ENCODE measurements at places on chromosomes 5 and 9.

DNA sequence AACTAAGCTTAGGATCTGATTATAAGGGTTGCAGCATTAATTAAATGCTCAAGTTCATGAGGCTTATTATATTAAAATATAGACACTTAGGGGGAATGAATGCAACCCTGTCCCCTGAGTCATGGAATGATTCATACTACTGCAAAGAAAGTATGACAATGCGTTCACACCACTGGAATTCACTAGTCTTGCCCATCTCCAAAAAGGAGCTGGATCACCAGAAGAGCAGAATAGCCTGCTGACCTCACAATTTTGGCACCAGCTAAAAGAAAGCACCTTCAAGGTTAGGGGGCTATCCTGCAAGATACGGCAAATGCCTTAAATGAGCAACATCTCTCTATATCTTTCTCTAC lies 32.0 kb upstream of the TMED7 start:
- H3K4me1 ChIP-seq = no peaks in the 10 kb centered on the region
- no peaks in the 10 kb centered on the region for H3K36me3 ChIP-seq
- H3K27me3 ChIP-seq = no peaks in the 10 kb centered on the region
- H3K27ac ChIP-seq = no peak overlapping the region
- no peak overlapping the region for H3K4me3 ChIP-seq

- H3K27ac ChIP-seq = no peak overlapping the region
- no peaks in the 10 kb centered on the region for H3K36me3 ChIP-seq
- no peak for DNase-seq
- no peaks in the 10 kb centered on the region for H3K4me1 ChIP-seq
- H3K27me3 ChIP-seq = no peaks in the 10 kb centered on the region
Observed at GRCh38 chr9:96502539-96503373, 52.8 kb downstream of the HABP4 start.

DNA sequence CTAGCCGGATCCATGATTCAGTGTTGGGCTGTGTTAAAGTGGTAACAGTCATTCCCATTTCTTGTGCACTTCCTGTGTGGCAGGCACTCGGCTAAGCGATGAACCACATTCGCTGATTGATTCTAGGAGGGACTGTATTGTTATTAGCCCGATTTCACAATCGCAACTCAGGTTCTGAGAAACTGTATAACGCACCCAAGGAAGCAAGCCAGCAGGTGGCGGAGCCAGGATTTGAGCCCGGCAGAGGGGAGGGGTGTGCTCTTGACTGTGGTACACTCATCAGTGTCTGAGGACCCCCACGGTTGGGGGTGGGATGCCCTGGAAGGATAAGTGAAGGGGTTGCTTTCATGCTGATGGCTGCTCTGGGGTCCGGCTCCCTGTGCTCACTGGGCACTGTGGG lies 34.7 kb downstream of the LRSAM1 start:
- H3K4me3 ChIP-seq = no peak overlapping the region
- DNase-seq = no peak
- no peak overlapping the region for H3K27ac ChIP-seq
- no peaks in the 10 kb centered on the region for H3K36me3 ChIP-seq
- no peaks in the 10 kb centered on the region for H3K4me1 ChIP-seq

- no peaks in the 10 kb centered on the region for H3K27me3 ChIP-seq
- no peaks in the 10 kb centered on the region for H3K4me1 ChIP-seq
- H3K36me3 ChIP-seq = no peaks in the 10 kb centered on the region
- H3K4me3 ChIP-seq = no peak overlapping the region
- no peak overlapping the region for H3K27ac ChIP-seq
- DNase-seq = no peak
Observed at GRCh38 chr5:3825531-3826451, 230.2 kb downstream of the IRX1 start.

DNA sequence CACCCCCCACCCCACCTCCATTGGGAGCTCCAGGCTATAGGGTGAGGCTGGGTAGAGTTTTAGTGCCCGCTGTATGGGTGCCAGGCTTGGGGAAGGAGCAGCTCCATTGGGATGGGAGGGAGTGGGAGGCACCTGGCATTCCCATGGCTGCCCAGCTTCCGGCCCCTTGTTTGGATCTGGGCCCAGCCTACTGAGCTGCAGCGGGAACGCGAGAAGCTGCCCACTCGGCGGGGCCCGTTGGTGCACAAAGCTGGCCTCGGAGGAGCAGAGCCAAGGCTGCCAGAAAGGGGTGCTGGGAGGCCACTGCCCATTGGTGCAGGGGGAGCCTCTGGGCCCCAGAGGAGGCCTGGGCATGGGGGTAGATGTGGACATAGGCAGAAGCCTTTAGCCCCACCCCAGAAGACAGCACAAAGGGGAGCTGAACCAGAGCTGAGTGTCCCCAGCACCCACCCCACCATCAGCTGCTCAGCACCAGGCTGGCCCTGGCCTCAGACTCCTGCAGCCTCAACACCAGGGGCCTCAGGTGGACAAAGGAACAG lies 4.4 kb downstream of the LCN9 start:
- H3K36me3 ChIP-seq = no peaks in the 10 kb centered on the region
- H3K4me1 ChIP-seq = no peaks in the 10 kb centered on the region
- no peaks in the 10 kb centered on the region for H3K27me3 ChIP-seq

- H3K36me3 ChIP-seq = no peaks in the 10 kb centered on the region
- no peak overlapping the region for H3K27ac ChIP-seq
- H3K4me1 ChIP-seq = no peaks in the 10 kb centered on the region
- no peaks in the 10 kb centered on the region for H3K27me3 ChIP-seq
- DNase-seq = no peak
Observed at GRCh38 chr9:1995084-1995483, 20.1 kb upstream of the SMARCA2 start.

DNA sequence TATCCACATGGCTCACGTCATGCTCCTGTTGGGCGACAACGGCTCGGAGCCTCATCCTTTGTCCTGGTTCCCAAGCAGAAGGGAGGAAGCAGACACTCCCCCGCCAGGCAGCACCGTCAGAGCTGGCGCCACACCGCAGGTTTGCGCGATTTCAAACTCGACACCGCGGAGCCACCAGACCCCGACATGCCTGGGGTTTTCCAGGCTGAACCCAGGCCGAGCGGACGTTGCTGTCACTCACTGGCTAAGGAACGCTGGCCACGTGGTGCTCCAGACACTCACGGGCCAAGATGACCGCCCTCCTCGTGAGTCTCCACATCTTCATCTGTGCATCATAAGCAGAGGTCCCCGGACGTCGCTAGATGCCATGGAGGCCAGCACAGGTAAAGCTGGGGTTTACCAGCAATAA lies 9.0 kb downstream of the TERT start:
- DNase-seq = no peak
- H3K4me1 ChIP-seq = no peaks in the 10 kb centered on the region
- no peaks in the 10 kb centered on the region for H3K36me3 ChIP-seq
- H3K27me3 ChIP-seq = no peaks in the 10 kb centered on the region
- H3K27ac ChIP-seq = no peak overlapping the region
- H3K4me3 ChIP-seq = no peak overlapping the region

GRCh38 chr5:83364312-83365299 lies 106.9 kb upstream of the VCAN start:
- H3K36me3 ChIP-seq = no peaks in the 10 kb centered on the region
- H3K4me3 ChIP-seq = no peak overlapping the region
- no peak for DNase-seq
- no peaks in the 10 kb centered on the region for H3K4me1 ChIP-seq

DNA sequence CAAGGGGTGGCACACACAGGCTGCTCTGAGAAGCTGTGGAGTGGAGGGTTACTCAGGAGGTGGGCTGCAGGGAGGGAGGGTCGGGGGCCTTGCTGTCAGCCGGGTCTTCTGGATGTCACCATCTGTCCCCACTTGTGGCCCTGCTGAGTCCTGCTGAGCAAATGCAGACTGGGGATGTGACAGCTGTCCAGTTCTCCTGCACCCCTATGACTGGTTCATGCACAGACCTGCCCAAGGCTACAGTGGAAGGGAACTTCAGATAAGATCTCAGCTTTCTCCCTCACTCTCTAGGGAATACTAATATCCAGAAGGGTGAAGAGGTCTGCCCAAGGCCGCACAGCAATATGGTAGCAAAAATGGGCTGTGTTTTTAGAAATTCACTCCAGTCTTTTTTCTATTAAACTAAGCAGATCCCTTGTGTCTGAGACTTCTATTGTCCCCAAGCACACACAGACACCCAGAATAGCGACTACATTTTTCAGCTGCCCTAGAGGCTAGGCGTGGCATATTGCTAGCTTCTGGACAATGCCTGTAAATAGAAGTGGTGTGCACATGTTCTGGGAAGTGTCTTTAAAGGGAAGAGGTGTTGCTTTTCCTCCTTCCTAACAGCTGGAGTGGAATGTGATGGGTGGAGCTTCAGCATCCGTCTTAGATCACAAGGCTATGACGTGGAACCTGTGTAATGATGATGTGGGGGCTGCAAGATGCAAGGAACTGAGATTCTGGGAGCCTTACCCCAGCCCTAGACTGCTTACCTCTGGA lies 51.1 kb upstream of the TBC1D2 start:
- H3K27ac ChIP-seq = no peak overlapping the region
- no peak overlapping the region for H3K4me3 ChIP-seq
- no peaks in the 10 kb centered on the region for H3K4me1 ChIP-seq
- no peaks in the 10 kb centered on the region for H3K36me3 ChIP-seq
- H3K27me3 ChIP-seq = no peaks in the 10 kb centered on the region

DNA sequence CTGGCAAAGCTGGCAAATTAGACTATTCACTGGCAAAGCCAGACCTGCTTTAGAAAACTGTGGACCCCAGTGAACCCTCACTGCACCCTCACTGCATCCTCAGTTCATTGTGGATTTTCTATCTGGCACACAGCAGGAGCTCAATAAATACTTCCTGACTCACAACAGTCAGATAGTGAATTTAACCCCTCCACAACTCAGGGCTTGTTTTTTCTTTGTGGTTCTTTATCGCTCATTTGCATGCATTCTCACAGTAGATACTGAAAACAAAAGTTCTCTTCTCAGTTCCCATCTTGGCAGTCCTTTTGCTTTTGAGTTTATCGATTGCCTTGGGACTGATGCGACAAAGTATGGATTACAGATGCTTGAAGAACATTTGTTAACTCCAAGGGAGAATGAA lies 99.8 kb downstream of the ACTL7B start:
- no peak overlapping the region for H3K27ac ChIP-seq
- H3K4me3 ChIP-seq = no peak overlapping the region
- H3K4me1 ChIP-seq = peaks cover 13% of the 10 kb centered on the region
- no peak for DNase-seq
- H3K27me3 ChIP-seq = no peaks in the 10 kb centered on the region

DNA sequence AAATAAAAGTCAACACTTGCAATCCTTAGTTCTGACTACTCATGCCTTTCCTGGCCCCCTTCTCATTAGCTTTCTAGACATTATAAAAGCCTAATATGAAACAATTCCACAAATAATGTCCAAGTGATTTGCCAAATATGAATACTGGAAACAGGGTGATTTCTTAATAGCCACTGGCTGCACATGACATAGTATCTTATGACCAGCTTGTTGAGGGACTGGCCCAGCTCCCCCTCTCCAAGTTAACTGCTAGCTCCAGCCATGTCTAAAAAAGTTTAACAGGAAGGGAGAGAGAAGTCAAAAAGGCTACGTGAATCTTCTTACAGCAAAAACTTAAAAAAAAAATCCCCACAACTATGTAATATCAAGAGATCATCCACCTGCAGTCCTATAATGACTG lies 1.5 kb downstream of the CERT1 start:
- peak overlapping the region; percentile 87 for H3K4me3 ChIP-seq
- DNase-seq = no peak
- no peaks in the 10 kb centered on the region for H3K36me3 ChIP-seq
- H3K27me3 ChIP-seq = no peaks in the 10 kb centered on the region
- H3K4me1 ChIP-seq = peaks cover 31% of the 10 kb centered on the region
- peak overlapping the region; percentile 91 for H3K27ac ChIP-seq

DNA sequence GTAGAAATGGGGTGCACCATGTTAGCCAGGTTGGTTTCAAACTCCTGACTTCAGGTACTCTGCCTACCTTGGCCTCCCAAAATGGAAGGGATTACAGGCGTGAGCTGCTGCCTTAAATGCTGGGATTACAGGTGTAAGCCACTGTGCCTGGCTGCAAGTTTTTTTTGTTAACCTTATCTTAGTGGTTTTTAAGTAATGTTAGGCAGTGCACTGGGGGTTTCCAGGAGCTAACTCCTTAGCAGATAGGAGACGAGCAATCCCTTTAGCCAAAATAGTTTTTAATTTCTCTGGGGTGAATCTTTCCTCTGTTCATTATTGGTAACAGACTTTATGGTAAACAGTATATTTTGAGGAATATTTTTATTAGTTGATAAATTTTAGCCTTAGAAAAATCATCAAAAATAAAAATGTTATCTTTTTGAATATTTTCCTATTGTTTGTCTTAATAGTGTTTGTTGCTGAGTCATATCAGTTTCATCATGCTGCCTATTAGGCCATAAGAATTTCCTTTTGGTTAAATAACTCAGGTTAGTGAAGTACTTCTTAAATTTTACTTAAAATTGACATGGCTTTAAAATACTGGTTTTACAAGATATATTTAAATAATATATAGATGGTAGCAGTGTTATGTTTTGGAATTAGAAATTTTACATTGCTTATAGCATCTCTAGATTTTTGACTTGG lies 37.9 kb downstream of the LMNB1 start:
- no peaks in the 10 kb centered on the region for H3K4me1 ChIP-seq
- DNase-seq = no peak
- H3K4me3 ChIP-seq = no peak overlapping the region
- H3K27me3 ChIP-seq = no peaks in the 10 kb centered on the region
- no peaks in the 10 kb centered on the region for H3K36me3 ChIP-seq

DNA sequence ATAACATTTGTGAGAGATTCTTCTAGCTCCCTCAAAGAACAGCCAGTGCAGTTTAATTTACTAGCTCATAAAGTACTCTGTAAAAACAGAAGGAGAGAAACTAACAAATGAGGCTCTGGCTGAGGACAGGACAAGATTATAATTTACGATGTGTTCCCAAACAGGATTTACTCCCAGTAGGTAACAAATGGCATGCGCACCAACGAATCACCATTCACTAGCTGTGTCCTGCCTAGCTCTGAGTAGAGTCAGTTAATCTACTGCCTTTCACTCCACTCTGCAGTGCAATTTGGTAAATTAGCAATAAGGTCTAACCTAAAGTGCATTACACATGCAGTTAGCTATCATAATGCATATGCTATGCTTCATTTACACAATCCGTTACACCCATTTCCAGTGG lies 497.4 kb upstream of the CCNG1 start:
- no peaks in the 10 kb centered on the region for H3K27me3 ChIP-seq
- H3K36me3 ChIP-seq = no peaks in the 10 kb centered on the region
- DNase-seq = no peak
- no peak overlapping the region for H3K27ac ChIP-seq
- no peak overlapping the region for H3K4me3 ChIP-seq
- H3K4me1 ChIP-seq = no peaks in the 10 kb centered on the region

DNA sequence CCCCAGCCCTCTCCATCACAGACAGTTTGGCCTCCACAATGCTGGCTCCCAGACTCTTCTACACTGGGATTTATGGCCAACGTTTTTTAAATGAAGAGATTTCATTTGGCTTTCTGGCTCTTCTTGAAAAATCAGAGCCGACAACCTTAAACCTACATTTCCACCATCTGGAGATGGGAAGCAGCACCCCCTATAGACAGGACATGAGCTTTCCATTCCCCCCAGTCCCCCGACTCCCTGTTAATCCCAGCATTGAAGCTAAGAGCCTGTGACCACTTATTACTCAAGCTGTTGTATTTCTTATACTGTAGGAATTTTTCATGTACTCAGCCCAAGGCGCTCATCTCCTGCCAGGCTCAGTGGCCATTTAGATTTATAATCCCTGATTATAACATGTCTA lies 34.0 kb upstream of the AFAP1L1 start:
- no peaks in the 10 kb centered on the region for H3K27me3 ChIP-seq
- H3K4me3 ChIP-seq = no peak overlapping the region
- no peaks in the 10 kb centered on the region for H3K4me1 ChIP-seq
- no peaks in the 10 kb centered on the region for H3K36me3 ChIP-seq
